Epithelial cell of proximal tubule (primary cell): ENCODE measurements at places on chromosomes 6 and 20. TPM values are rescaled to one million over a fixed set of nuclear protein-coding genes. Genes with fewer than 3 reads are reported as not detected.

DNA sequence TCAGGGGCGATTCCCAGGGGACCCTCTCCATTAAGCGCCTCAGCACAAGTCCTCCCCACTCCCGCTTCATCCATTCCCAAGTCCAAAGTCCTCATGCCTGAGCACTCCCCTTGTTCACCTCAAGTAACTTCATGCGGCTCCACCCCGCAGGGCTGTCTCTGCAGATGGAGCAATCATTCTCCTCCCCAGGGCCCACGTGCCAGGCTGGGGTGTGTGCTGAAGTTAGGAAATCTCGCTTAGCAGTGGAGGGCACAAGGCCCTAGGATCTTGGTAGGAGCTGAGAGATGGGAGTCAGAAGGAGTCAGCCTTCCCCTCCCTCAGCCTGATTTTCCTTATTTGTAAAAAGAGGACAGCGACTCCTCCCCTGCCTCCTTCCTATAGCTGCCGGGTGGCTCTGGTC is 3.5 kb downstream of the TGM3 start:
- DNase-seq: no peak

DNA sequence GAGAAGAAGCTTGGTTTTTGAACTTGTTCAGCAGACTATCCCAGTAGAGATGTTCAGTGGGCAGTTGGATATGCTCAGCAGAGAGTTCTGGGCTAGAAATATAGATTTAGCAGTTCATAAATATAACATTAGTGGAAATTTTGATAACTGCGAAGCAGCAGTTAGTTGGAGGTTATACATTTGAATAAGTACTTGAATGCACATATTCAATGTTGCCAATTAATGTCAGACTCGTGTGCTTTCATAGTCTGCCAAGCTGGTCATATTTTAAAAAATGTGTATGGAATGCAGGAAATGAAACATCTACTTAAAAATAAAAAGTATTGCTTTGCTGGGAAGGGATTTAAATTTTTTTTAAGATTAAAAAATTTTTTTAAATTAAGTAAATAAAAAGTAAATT is 92.5 kb upstream of the E2F3 start:
- DNase-seq: no peak

DNA sequence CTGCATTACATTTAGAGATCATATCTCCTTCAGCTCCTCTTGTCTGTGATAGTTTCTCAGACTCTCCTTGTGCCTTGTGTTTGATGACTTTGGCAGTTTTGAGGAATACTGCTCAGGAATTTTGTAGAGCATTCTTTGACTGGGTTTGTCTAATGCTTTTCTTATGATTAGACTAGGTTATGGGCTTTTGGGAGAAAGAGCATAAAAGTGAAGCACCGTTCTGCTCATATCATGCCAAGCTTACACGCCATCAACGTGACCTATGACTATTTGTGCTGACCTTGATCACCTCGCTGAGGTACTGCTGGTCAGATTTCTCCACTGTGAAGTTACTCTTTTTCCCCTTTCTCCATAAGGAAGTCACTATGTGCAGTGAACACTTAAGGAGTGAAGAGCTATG is 256.0 kb downstream of the LY86 start:
- DNase-seq: no peak

- DNase-seq: no peak
Measured at GRCh38 chr6:29887330-29887818, 55.0 kb upstream of the HLA-A start.

NQO2 gene
- 12.7 and 20.7 TPM in 2 replicates for total RNA-seq

FAM8A1 gene
- total RNA-seq: 6.4 and 6.8 TPM in 2 replicates

SLC17A2 gene
- total RNA-seq: not detected in 2 replicates

BPIFB4 gene
- not detected in 2 replicates for total RNA-seq
